ENCODE measurements at places on chromosomes 1 and 21. TPM values are rescaled to one million over a fixed set of nuclear protein-coding genes. Genes with fewer than 3 reads are reported as not detected.

The CCDC185 gene
- polyA plus RNA-seq = 0.10 TPM

The TSEN15 gene
- 48.3 TPM for polyA plus RNA-seq

The EPHB2 gene
- 11.4 TPM for polyA plus RNA-seq

The OR2L8 gene
- not detected for polyA plus RNA-seq

The THEMIS2 gene
- polyA plus RNA-seq = 4.4 TPM

The ZSWIM5 gene
- 7.6 TPM for polyA plus RNA-seq

The HSPB7 gene
- 6.1 TPM for polyA plus RNA-seq

The SYTL1 gene
- polyA plus RNA-seq = 13.3 TPM

The NEGR1 gene
- polyA plus RNA-seq = 4.8 TPM

The SLFNL1 gene
- polyA plus RNA-seq = 0.23 TPM

The FCRL6 gene
- polyA plus RNA-seq = 0.33 TPM

- DNase-seq = no peak
Observed at GRCh38 chr1:27405074-27405473, 12.7 kb downstream of the GPR3 start.

GRCh38 chr1:3563125-3563524, 48.2 kb downstream of the MEGF6 start:
- no peak for DNase-seq

DNA sequence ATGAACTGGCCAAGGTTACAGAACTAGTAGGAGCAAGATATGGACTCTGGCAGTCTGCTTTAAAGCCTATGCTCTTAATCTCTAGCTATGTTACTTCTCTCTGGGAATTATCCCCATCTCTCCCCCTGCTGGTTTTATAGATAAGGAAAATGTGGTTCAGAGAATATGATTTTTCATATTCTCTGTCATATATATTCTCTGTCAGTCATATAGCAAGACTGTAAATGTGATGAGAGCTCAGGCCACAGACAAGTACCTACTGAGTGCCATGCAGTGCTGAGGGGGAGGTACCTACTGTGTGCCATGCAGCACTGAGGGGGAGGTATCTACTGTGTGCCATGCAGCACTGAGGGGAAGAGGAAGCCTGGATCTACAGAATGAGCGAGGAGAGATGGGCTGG, 220.3 kb upstream of the FGGY start:
- no peak for DNase-seq

GRCh38 chr1:224047538-224047937, 66.4 kb upstream of the FBXO28 start:
- no peak for DNase-seq

DNA sequence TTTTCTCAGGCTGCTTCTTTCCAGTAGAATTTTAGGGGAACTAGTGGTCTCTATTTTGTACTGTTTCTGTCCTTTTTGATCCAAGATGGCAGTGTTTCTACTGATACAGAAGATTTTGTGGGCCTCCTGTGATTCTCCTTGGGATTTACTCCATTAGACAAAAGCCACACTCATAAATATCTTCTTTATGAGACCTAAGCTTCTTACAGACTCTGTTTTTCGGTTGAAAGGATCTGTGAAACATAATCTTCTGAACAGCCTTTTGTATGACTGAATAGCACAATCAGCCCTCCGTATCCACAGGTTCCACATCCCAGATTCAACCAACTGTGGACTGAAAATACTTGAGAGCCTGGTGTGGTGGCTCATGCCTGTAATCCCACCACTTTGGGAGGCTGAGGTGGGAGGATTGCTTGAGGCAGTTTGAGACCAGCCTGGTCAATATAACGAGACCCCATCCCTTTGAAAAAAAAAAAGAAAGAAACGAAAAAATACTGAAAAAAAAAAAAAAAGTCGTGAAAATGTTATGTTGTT, 10.8 kb upstream of the PSMD4 start:
- no peak for DNase-seq

GRCh38 chr1:33692206-33693188, 171.4 kb upstream of the HMGB4 start:
- no peak for DNase-seq

GRCh38 chr1:52727114-52727586, 897 bp downstream of the ZYG11B start:
- no peak for DNase-seq

DNA sequence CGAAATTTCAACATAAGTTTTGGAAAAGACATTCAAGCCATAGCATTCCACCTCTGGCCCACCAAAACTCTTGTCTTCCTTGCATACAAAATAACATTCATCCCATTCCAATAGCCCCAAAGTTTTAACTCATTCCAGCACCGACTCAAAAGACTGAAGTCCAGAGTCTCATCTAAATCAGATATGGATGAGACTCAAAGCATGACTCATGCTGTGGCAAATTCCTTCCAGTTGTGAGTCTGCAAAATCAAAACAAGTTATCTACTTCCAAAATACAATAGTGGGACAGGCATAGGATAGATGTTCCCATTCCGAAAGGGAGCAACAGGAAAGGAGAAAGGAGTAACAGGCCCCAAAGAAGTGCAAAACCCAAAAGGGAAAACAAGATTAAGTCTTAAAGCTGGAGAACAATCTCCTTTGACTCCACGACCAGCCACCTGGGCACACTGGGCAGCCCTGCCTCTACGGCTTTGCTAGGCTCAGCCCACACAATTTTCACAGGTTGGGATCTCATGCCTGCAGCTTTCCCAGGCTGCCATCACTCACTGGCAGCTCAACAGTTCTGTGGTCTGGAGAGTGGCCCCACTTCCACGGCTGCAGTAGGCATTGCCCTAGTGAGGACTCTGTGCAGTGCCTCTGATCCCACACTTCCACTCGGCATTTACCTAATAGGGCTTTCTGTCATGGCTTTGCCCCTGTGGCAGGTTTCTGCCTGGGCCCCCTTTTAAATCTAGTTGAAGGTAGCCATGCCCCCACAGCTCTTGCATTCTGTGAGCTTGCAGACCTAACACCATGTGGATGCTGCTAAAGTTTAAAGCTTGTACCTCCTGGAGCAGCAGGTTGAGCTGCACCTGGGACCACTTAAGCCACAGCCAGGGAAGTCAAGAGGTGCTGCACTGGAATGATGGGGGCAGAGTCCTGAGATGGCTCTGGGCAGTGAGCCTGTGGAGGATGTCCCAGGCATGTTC, 51.0 kb downstream of the RUNX3 start:
- no peak for DNase-seq

- DNase-seq = no peak
Observed at GRCh38 chr1:161887730-161888287, 121.7 kb downstream of the ATF6 start.

GRCh38 chr1:247639381-247639981, 34.1 kb downstream of the OR2G3 start:
- DNase-seq = peak; percentile 17

DNA sequence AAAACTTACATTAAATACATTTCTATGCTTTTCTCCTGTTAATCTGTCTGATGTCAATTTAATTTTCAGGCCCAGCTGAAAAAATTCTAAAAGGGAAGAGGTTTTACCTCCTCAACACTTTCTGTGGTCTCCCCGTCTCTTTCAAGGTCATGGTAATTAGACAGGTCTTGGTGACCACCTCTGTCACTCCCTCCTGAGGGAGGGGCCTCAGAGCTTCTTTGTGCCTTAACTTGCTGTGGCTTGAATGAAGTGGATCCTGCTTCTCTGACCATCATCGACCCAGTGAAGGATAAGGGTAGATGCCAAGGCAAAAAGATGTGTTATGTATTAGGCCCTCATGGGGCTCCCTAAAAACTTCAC, 40.8 kb upstream of the OSBPL9 start:
- no peak for DNase-seq

- no peak for DNase-seq
Observed at GRCh38 chr1:94777281-94777680, 42.9 kb upstream of the SLC44A3 start.

- no peak for DNase-seq
Observed at GRCh38 chr1:47635597-47635996, 197.8 kb downstream of the FOXD2 start.

DNA sequence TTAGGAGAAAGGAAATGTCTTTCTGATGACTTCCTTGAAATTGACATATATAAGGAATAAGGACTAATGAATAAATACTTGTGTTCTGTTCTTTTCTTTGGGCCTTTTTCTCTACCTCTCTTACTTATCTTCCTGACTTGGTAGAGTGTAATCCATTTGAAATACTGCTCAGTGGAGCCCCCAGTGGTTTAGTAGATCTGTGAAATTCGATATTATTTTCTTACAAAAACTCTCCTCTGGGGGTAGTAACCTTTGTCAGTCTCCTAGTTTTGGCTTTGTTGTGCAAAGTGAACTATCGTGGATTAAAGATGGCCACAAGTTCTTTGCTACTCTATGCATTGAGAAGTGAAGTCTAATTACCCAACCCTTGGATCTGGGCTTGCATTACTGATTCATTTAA, 48.8 kb downstream of the DUSP10 start:
- DNase-seq = no peak

- no peak for DNase-seq
Observed at GRCh38 chr21:44423312-44423821, 31.9 kb upstream of the LRRC3 start.

GRCh38 chr1:12616709-12617373, 1.2 kb downstream of the DHRS3 start:
- no peak for DNase-seq

- no peak for DNase-seq
Observed at GRCh38 chr1:173269490-173270230, 62.5 kb upstream of the TNFSF4 start.

DNA sequence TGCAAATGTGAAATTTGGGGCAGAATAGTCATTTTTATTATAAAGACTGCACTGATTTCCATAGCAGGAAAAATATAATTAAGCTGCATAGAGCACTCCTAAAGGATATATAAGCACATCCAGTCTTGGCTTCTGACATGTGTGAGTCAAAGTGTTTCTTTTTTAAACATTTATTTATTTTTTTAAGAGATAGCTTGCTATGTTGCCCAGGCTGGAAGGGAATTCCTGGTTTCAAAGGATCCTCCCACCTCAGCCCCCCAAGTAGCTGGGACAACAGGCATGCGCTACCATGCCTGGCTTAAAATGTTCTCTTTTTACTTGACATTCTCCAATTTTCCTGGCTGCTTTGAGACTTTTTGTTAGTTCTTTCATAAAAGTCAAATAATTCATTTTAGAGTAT, 126.1 kb downstream of the HMCN1 start:
- no peak for DNase-seq

- DNase-seq = no peak
Observed at GRCh38 chr1:44672961-44673674, 1.2 kb downstream of the TMEM53 start.

DNA sequence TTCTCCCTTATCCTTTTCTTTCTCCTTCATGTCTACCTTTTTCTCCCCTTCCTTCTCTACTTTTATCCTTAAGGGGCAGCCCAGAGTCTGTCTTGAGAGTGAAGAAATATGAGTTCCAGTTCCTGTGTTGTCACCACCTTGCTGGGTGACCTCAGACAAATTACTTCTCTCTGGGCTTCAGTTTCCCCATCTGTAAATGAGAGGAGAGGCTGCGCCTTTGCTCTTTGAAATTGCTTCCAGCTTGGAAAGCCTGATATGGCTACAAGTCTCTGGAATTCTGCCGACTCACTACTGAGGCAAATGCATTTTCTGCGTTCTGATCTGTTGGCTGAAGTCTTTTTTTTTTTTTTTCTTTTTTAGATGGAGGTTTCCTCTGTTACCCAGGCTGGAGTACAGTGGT, 119.2 kb downstream of the SYF2 start:
- DNase-seq = no peak

DNA sequence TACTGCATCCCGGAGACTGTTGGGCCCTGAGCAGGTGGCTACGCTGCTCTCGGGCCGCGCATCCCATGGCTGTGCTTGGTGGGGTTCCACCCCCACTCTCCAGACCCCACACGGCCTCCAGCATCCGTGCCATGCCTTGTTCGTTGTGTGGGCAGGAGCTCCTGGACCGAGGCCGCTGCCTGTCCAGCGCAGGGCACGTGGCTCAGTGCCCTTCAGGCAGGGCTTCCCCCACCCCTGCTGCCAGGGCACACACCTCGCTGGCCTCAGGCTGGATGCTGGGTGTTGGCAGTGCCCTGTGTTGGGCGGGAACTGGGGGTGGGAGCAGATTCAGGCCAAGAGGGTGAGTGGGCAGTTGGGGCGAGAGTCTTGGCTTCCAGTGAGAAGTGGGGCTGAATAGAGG, 9.9 kb downstream of the PRKCZ start:
- DNase-seq = no peak

- DNase-seq = no peak
Observed at GRCh38 chr1:33098371-33098770, 17.4 kb downstream of the AZIN2 start.

- DNase-seq = no peak
Observed at GRCh38 chr1:54371038-54371941, 34.9 kb downstream of the SSBP3 start.

DNA sequence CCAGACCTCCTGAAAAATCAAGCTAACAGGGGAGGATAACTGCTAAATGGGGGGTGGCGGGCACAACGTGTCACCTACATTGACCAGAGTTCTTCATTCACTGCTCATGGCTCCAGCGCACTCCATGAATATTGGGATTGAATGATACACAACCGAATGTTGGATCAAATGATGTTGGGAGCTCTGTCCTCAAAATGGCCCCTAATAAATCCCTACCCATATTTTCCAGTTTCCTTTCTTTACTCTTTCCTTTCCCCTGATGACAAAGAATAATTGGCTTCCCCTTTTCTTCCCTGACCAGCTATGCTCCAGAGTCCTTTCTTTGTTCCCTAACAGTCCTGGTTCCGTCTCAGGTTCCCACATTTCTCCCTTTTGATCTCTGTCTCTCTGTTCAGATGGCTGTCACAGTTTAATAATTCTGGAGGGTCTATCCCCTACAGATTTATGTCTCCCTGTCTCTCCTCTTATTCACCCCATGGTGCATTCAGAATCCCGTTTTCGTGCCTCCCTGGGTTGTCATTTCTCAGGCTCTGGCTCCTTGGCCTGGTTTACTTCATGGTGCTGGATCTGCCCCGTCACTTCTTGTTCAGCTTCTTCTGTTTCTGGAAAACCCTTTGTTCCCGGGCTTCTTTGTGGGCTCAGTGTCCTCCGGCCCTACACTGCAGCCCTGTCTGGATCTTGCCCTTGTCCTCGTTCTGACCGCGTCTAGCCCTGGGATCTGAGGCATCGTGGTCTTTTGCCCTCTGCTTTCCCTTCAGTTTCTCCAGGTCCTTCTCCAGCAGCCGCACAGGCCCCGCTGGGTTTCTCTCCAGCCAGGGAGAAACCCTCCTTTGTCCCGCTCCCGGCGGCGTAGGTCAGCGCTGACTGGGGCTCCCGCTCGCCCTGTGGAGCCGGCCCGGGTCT, 78.3 kb downstream of the NDUFS5 start:
- DNase-seq = no peak

GRCh38 chr21:21163904-21164303, 165.7 kb downstream of the NCAM2 start:
- DNase-seq = peak; percentile 46

- DNase-seq = no peak
Observed at GRCh38 chr1:241140670-241141069, 216.3 kb downstream of the RGS7 start.

GRCh38 chr1:3483801-3484444, 29.5 kb downstream of the ARHGEF16 start:
- DNase-seq = no peak

Measured in renal pelvis (tissue), 12 donors.